ENCODE measurements at places on chromosomes 1 and 21.

DNA sequence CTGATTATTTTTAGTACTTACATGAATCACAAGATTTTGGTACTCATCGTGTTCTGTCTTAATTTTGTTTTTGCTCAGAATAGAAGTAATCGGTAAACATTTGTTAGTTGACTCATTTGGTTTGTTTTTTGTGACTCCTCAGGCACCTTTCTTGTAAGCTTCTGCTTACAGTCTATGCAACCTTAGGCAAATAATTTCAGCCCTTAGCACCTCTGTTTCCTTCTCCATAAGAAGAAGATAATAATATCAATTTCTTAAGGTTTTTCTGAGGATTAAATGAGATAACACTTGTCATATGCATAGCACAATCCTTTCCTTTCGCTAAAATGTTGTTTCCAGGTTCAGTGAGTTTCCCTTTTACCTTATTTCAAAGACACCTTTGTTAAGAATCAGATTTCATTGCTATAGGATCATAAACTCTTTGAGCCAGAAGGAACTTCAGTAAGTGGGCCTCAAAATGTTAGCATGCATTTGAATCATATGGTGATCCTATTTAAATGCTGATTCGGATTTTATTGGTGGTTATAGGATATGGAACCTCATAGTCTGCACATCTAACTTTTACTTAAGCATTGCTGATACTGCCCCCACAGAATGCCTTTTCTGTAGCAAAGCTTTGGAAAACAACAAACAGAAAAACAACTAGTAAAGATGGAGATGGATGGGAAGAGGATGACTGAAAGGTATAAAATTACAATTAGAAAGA is 272.7 kb upstream of the CACYBP start:
- no peak for DNase-seq

GRCh38 chr1:163397451-163398200 is 75.9 kb downstream of the NUF2 start:
- DNase-seq: no peak

GRCh38 chr1:43339584-43340232 is 2.1 kb downstream of the MPL start:
- DNase-seq: no peak

DNA sequence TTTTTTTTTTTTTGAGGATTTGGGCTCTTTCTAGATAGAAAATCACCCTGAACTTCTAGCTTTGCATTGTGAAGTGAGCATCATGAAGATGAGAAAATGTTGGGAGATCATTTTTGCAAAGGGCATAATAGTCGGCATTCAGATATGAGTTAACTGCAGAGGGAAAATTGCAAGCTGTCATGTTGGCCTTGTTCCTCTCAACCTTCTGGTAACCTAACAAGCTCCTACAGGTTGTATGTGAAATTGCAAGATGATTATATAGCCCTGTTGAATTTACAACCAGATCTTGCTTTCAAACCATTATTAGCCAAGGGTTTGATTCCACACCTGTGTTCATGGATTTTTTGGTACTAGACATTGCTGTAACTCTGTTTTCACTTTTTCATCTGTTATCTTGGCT is 2.2 kb downstream of the ELOA start:
- DNase-seq: peak; percentile 18

DNA sequence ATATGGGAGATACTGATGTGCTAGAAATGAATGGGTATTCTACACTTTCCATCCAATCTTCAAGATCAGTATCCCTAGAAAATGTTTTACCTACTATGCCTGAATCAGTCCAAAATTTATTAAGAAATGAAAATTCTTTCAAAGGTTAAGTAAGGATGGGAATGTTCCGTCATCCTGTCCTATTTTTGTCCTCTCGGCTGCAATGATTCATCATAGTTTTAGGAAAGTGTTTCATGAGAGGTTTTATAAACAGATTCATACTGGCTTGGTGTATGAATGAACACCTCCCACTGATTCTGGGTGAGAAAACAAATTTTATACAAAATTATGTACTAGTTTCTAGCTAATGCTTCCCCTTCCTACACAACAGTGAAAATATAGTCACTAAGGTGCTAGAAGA is 504.6 kb upstream of the NR5A2 start:
- DNase-seq: no peak

- DNase-seq: no peak
Observed at GRCh38 chr1:243457363-243457982, 201.6 kb downstream of the SDCCAG8 start.

DNA sequence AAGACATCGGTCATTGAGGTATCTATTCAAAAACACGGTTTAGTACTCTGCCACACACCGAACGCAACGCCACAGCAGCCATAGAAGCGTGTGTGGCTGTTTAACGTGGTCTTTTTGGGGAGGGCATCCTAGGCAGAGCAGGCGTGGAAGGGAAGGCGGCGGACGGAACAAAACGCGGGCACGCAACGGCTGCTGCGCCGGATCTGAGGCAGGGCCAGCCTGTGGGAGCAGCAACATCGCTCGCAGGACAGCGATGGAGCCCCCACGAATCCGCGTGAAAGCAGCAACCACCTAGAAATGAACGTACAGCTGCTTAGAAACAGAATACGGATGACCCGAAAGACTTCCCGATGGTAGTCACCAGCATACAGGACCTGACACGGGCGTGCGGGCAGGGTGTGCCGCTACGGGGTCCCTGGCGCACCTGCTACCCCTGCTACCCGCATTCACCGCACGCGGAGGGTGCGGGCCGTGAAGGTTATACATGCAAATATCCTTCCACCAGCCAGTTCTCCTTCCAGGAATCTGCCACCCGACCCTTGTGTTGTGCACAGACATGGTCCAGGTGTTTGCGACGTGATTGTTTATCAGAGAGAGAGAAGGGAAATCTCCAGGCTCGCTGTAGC is 114.4 kb upstream of the COL6A1 start:
- no peak for DNase-seq

- DNase-seq: no peak
Observed at GRCh38 chr21:33101300-33101911, 31.5 kb downstream of the OLIG1 start.

DNA sequence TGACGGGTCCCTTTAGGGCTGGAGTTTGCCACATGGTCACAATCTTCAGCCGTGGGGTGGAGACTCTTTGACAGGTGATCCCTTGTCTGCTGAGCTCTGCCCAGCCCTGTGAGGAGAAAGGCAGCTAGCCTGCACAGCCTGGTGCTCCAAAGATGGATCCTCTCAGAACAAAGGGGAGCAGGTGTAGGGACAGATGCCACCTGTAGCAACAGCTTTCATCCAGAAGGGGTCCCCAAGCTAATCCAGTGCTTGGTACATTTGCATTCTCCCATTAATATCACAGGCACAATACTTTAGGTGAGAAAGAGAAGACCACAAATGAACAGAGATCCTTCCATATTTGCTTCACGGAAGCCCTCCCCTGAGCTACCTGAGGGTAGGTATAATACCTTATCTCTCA is 93.2 kb downstream of the CCDC185 start:
- DNase-seq: no peak

- DNase-seq: peak; percentile 89
Observed at GRCh38 chr1:205775015-205775716, at the start of gene RAB29. TSS of gene RAB29 (minus strand) at chr1:205775482. CDS start at chr1:205774956, 526 bp downstream.

DNA sequence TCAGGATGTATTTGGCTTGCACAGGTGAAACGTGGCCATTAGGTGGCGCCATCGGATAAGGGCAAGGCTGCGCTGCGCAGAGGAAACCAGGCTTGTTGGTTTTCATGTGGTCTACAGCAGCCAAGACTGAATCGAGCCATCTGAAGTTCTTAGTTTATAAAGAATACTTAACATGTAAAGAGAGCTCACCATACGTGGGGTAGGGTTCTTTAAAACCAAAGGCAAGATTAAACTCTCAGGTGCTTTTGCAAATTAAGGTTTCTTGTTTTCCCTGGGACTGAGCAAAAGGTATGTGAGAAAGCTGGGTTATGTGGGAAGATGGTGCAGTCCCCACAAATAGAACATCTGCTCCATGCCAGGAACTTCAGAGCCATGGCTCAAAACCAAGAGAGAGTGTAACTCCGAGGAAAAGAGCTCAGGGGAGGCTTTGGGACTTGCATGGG is 9.3 kb downstream of the MASP2 start:
- peak; percentile 89 for DNase-seq

GRCh38 chr1:187933562-187934419 is 1105.0 kb downstream of the PLA2G4A start:
- no peak for DNase-seq

DNA sequence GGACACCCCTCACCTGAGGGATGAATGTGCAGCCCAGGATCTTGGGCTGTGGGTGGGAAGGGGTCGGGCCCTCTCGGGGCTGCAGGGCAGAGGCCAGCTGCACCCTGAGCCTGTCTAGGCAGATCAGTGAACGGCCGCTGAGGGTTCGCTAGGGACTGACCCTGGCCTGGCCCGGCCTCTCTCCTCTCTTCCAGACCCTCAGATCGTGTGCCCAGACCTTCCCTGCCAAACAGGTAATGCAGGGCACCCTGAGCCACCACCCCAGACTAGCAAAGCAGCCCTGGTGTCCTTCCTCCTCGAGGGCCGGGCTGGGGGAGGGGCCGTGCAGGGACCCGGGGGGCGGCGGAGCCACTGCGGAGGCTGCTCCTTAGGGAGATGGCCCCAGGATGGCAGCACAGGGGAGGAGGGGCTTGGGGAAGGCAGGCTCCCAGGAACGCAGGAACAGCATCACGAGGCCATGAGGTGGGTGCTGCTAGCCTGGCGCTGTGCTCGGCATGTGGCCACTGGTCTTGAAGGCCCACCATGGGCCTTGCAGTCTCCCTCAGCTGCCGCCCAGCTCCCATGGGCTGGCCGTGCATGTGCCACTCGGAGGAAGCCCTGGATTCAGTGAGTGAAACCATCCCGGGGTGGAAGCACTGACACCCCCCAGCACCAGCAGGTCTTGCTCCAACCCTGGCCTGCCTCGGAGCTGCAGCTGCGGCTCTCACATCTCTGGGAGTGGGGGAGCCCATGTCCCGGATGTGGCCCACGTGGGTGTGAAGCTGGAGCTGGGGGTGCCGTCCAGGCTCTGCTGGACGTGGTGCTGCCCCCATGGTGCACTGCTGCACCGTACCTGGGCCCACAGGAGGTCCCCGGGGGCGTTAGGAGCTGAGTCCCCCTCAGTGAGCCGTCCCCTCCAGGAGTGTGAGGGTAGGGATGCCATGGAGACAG is 28.7 kb downstream of the COL6A2 start:
- DNase-seq: no peak

GRCh38 chr21:37047079-37047478 is 25.8 kb downstream of the PIGP start:
- DNase-seq: no peak

GRCh38 chr1:41698916-41699860 is 214.7 kb upstream of the EDN2 start:
- DNase-seq: peak; percentile 43

DNA sequence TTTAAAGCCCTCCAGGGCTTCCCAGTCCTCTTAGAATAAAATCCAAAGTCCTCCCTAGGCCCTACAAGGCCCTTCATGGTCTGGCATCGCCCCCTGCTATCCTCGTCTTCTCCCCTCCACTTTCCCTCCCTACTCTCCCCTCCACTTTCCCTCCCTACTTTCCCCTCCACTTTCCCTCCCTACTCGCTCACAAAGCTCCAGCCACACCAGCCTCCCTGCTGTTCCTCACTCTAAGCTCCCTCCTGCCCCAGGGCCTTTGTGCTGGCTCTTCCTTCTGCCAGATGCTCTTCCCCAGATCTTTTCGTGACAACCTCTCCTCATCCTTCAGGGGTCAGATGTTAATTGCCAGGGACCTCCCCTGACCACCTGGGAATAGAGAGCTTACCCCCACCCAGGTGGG is 12.8 kb downstream of the ARHGEF19 start:
- no peak for DNase-seq

GRCh38 chr1:14507262-14507661 is 91.2 kb upstream of the KAZN start:
- no peak for DNase-seq

- DNase-seq: no peak
Observed at GRCh38 chr1:36419569-36419968, 21.9 kb upstream of the LSM10 start.

GRCh38 chr1:79667848-79668696 is 661.5 kb upstream of the ADGRL4 start:
- no peak for DNase-seq

DNA sequence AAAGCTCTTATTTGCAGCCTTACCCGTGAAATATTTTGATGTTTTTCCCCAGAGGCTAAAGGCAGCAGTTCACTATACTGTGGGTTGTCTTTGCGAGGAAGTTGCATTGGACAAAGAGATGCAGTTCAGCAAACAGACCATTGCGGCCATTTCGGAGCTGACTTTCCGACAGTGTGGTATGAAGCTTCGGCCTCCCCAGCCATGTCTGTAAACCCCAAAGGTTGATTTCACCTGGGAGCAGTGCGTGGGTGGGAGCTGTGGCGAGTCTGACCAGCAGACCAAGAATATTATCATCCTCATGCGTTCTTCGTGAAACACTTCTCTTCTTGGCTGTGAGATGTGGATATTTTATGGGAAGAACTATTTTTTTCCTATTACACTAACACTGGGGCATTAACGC is 3.6 kb downstream of the CENPS start:
- DNase-seq: no peak

DNA sequence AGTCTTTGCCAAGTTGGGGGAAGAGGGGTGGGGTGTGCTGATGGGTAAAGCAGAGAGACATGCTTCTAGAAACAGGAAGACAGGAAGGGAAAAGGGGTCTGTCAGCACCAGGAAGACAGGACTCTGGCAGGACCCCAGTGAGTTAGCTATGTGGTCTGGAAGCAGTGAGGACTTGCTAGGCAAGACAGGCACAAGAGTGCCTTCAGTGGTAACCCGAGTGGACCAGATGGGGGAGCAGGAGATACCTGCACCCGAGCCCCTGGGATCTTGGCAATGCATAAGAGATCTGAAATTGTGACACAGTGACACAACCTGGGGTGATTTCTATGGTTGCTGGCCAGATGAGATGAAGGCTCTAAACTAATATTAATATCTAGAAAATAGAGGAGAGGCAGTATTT is 7.0 kb downstream of the TLR5 start:
- no peak for DNase-seq

- DNase-seq: no peak
Observed at GRCh38 chr1:171841931-171842761, 848 bp downstream of the DNM3 start.

- DNase-seq: no peak
Observed at GRCh38 chr1:23462766-23463165, 21.2 kb downstream of the ASAP3 start.

GRCh38 chr1:67840449-67840848 is 7.2 kb upstream of the GNG12 start:
- no peak for DNase-seq

DNA sequence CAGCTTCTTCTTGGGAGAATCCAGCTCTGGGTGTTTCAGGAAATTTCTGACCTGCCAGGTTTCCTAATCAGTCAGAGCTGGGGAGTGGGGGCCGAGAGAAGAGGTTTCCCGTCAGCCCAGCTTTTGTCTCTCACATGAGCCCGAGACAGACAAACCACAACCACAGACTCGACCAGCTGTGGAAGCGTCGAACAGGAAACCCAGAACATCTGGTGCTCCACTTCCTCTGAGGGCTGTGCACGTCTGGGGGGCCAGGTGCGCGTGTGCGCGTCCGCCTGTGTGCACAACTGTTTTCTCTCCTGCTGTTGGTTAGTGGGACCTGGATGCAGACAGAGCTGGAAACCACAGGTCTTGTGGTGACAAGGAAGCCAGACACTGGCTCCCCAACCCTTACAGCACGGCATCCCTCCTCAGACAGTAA is 113.0 kb upstream of the SLC25A33 start:
- peak; percentile 82 for DNase-seq

- no peak for DNase-seq
Observed at GRCh38 chr1:203163891-203164635, 11.6 kb downstream of the MYBPH start.
